Endothelial cell of coronary artery (primary cell): ENCODE measurements at places on chromosomes 16 and 17. TPM values are rescaled to one million over a fixed set of nuclear protein-coding genes. Genes with fewer than 3 reads are reported as not detected.

Gene LAT
- total RNA-seq: 0.36 and 0.56 TPM in 2 replicates

Gene HBA1
- total RNA-seq: not detected in 2 replicates

Gene PNMT
- total RNA-seq: not detected in 2 replicates

Gene KIF22
- 29.6 and 57.5 TPM in 2 replicates for total RNA-seq
